ENCODE measurements at places on chromosomes 6 and 20.

DNA sequence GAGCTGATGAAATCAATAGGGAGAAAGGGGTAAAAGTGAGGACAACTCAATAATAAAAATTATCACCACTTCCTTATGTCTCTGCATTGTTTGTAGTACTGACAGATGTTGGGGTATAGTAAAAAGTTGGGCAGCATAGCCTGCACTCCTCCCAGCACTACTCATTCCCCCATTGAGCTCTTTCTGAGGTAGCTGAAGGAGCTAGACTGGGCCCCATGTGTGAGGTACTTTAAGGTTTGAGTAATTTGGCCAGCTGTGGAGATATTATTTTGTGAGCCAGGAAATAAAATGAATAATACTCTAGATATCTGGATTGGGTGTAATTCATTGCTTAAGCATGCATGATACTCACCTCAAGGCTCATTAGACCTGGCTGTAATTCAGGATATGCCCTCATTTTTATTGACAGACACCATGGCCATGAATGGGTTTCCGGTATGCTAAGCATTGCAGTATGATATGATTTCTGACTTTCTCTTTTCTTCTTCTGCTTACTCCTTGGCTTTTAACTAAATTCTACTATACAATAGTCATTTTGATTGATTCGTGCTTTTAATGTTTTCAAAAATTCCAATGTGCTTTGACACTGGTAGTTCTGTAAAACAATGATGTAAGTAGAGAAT is 283.9 kb upstream of the RIMS1 start:
- H3K27ac ChIP-seq = no peak overlapping the region
- H3K36me3 ChIP-seq = no peaks in the 10 kb centered on the region
- DNase-seq = no peak
- H3K27me3 ChIP-seq = no peaks in the 10 kb centered on the region

DNA sequence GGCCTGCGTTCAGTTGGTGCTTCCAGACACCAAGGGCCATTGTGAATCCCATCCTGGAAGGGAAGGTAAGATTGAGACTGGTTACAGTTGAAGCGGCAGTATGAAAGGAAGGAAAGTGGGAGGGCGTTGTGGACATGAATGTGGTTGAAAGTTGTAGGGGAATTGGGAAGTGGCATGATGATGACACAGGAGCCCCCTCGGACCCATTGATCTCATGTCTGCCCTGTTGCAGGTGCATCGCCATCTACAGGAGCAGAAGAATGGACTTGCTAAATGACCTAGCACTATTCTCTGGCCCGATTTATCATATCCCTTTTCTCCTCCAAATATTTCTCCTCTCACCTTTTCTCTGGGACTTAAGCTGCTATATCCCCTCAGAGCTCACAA is 5.5 kb downstream of the HLA-DQA1 start:
- peaks cover 7% of the 10 kb centered on the region for H3K27me3 ChIP-seq
- H3K36me3 ChIP-seq = no peaks in the 10 kb centered on the region
- no peak for DNase-seq
- H3K4me3 ChIP-seq = no peak overlapping the region
- peaks cover 18% of the 10 kb centered on the region for H3K4me1 ChIP-seq

- no peak overlapping the region for H3K4me3 ChIP-seq
- H3K4me1 ChIP-seq = peaks cover 68% of the 10 kb centered on the region
- H3K27me3 ChIP-seq = peaks cover 4% of the 10 kb centered on the region
- no peak overlapping the region for H3K27ac ChIP-seq
- DNase-seq = no peak
Measured at GRCh38 chr20:59118855-59119254, 44.8 kb upstream of the ZNF831 start.

DNA sequence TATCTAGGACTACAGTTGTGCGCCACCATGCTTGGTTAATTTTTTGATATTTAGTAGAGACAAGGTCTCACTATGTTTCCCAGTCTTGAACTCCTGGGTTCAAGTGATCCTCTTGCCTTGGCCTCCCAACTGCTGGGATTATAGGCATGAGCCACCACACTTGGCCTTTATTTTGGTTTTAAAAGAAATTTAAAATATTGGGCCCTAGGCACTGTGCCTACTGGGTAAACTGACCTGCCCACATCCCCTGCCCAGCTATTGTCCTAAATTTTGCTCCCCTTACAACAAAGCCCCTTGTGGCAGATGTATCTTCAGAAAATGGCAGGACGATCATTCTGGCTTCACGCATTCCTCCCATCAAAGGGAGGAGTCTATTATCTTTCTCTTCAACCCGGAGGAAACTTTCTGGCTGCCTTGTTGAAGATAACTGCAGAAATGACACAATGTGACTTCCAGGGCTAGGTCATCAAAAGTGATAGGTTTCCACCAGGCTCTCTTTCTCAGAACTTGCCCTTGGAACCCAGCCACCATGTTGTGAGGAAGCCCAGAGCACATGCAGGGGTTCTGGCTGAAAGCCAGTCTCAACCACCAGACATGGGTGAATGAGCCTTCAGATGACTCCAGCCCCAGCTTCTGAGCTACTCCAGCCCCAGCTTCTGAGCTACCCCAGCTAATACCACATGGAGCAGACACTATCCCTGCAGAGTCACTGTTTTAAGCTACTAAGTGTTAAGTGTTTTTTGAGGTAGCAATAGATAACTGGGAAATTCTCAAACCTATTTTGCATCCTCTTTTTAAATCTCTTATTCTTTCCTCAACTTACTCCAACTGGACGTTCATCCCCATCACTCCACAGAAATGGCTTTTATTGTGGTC is 4.6 kb upstream of the GUCA1B start:
- peaks cover 13% of the 10 kb centered on the region for H3K36me3 ChIP-seq
- no peak overlapping the region for H3K4me3 ChIP-seq
- H3K27me3 ChIP-seq = no peaks in the 10 kb centered on the region
- no peak for DNase-seq
- H3K27ac ChIP-seq = no peak overlapping the region

DNA sequence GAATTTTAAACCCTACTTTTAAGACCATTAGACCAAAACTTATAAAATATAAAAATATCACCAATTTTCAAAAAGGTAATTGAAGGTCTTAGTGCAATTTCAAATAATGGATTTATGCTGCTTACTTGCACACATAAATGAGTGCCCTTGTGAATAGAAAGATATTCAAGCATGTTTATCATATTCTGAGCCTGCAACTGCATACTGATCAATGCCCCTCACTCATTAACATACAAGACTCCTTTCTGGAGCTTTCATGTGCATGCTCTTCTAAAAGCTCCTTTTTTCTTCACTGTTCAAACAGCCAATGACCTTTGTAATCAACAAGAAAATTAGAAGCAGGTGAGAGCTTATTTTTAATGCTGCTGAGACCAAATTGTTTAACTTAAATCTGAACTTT is 1139.3 kb downstream of the HACE1 start:
- no peak for DNase-seq
- no peaks in the 10 kb centered on the region for H3K36me3 ChIP-seq
- H3K4me1 ChIP-seq = no peaks in the 10 kb centered on the region
- no peak overlapping the region for H3K4me3 ChIP-seq
- no peaks in the 10 kb centered on the region for H3K27me3 ChIP-seq

- peak overlapping the region; percentile 76 for H3K27ac ChIP-seq
- no peak for DNase-seq
- H3K27me3 ChIP-seq = no peaks in the 10 kb centered on the region
- H3K4me3 ChIP-seq = no peak overlapping the region
Measured at GRCh38 chr6:135877666-135878065, 26.2 kb downstream of the PDE7B start.

DNA sequence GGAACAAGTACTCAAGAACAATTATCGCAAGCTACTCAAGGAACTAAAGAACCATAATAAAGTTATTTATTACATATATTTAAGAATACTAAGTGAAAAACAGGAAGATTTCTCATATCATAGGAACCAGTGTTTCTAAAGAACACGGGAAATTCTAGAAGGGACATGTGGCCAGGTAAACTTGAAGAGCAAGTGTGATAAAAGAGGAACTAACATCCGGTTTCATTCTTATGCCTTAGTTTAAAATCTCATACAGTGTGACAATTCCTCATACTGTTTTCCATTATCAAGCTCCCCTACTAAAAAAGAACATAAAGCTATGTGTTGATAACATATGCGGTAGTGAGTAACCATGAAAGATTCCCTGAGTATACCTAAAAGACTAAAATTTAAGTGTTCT is 163.5 kb upstream of the SHLD1 start:
- no peak overlapping the region for H3K4me3 ChIP-seq
- no peak overlapping the region for H3K27ac ChIP-seq
- peaks cover 30% of the 10 kb centered on the region for H3K36me3 ChIP-seq
- no peak for DNase-seq
- no peaks in the 10 kb centered on the region for H3K27me3 ChIP-seq

DNA sequence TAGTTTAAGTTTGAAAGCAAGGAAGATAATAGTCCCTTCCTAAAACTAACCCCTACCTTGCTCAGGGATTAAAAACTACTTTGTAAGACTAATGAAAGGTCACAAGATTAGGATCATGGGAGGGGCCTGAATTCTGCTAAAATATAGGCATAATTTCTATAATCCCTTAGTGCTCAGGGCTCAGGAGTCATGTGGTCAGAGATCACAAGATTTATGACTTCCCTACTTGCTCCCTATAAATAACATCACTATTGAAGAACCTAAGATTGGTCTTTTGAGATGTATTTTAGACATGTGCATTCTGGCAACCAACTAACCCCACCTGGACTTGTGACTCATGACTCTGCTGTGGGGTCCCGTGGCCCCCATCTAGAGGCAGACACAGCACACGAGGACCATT is 81.1 kb downstream of the STMND1 start:
- no peak overlapping the region for H3K4me3 ChIP-seq
- peaks cover 2% of the 10 kb centered on the region for H3K27me3 ChIP-seq
- H3K27ac ChIP-seq = no peak overlapping the region
- no peaks in the 10 kb centered on the region for H3K4me1 ChIP-seq
- no peaks in the 10 kb centered on the region for H3K36me3 ChIP-seq

GRCh38 chr6:115814907-115815306 is 245.8 kb downstream of the FRK start:
- H3K27ac ChIP-seq = no peak overlapping the region
- no peak for DNase-seq
- H3K27me3 ChIP-seq = no peaks in the 10 kb centered on the region
- no peaks in the 10 kb centered on the region for H3K4me1 ChIP-seq

GRCh38 chr20:17998446-17998845 is 29.6 kb downstream of the MGME1 start:
- peaks cover 2% of the 10 kb centered on the region for H3K27me3 ChIP-seq
- no peak for DNase-seq
- peaks cover 19% of the 10 kb centered on the region for H3K4me1 ChIP-seq
- H3K36me3 ChIP-seq = no peaks in the 10 kb centered on the region

DNA sequence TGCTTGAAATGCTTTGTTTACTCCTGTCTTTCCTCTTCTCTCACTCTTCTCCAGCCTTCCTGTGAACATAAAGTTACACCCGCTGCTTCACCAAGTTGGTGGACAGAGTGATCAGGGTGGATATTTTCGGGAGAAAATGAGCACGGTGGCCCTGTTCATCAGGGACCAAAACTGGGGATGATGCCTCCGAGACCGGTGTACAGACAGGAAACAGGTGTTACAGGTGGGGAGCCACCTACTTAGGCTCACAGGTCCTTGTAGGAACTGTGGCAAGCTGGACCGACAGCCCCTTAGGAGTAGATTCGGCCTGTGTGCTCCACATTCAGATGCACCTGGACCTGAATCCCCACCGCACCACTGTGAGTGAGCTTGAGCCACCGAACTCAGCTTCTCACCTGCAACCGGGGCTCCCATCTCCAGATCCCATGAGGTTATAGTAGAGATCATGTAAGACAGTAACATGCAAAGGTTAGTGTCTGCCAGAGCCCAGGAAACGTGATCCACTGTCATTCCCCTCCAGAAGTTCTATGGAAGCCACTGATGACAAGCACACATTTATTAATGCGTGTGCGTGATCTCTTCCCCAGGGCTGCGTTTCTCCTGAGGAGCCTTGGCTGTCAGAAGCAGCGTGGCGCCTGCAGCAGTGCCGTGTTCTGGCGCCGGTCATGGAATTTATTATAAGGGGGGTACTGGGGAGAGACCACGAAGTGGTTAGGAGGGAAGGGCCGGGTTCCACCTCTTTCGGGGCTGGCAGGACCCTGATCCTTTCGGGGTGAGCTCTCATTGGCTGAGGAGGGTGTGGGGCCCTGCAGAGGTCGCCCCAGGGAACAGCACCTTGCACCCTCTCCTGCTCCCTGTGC is 94.2 kb downstream of the ERMARD start:
- no peak for DNase-seq
- no peak overlapping the region for H3K27ac ChIP-seq
- no peak overlapping the region for H3K4me3 ChIP-seq
- H3K36me3 ChIP-seq = no peaks in the 10 kb centered on the region

DNA sequence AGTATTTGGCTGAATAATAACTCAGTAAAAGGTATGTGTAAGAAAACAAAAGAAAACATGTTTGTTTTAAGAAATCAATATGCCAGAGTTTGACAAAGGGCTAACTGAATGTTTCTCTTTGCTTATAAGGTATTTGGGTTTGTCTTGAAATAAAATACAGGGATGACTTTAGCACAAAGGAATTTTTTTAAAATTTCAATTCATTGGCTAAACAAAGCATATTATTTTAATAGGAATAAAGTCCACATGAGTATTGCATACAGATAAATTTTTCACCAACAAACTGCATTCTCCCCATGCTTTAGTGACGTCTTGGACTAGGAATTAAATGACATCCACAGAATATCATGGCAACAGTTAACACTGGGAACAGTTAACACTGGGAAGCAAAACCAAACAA is 480.0 kb upstream of the JAG1 start:
- H3K4me1 ChIP-seq = no peaks in the 10 kb centered on the region
- no peak overlapping the region for H3K4me3 ChIP-seq
- no peak overlapping the region for H3K27ac ChIP-seq
- no peaks in the 10 kb centered on the region for H3K36me3 ChIP-seq
- no peaks in the 10 kb centered on the region for H3K27me3 ChIP-seq

DNA sequence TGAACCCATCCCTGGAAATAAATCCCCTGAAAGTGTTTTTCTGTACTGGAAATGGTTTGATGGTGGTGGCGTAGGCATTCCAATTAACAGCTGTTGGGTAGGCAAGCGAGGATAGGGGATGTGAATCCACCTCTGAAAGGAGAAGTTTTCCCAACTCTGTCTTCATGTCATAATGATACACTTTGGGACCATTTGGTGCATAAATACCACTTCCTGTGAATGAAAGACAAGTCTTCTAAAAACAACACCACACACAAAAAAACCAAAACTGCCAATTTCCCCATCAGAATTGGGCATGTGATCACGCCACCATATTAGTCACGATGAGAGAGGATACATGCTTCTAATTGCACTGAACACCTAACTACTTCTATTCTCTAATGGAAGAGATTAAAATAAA is 6.4 kb downstream of the VNN2 start:
- H3K4me1 ChIP-seq = peaks cover 25% of the 10 kb centered on the region
- no peak overlapping the region for H3K27ac ChIP-seq
- H3K4me3 ChIP-seq = no peak overlapping the region
- peaks cover 52% of the 10 kb centered on the region for H3K36me3 ChIP-seq

DNA sequence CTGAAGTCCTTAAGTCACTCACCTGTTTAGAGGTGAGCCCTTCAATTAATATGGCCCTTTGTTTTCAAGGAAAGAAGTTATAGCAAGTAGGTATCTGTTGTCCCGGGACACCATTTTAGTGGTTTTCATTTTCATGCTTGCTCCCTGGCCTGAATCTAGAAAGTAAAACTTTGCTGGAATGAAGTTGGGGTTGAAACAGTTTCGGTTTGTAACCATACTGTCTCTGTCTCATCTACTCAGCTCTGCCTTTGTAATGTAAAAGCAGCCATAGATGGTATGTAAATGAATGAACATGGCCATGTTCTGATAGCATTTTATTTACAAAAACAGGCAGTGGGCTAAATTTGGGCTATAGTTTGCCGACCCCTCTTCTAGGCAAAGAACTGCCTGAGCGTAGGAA is 64.9 kb upstream of the GNRH2 start:
- H3K27me3 ChIP-seq = no peaks in the 10 kb centered on the region
- no peak overlapping the region for H3K4me3 ChIP-seq
- peaks cover 14% of the 10 kb centered on the region for H3K4me1 ChIP-seq

All from activated CD4-positive, alpha-beta T cell treated with anti-CD3 and anti-CD28 coated beads, Interleukin-2, amount 10 ng/mL, durations not matched to agents 7 days and 5 days (primary cell).